ENCODE measurements at places on chromosomes 4 and X. TPM values are rescaled to one million over a fixed set of nuclear protein-coding genes. Genes with fewer than 3 reads are reported as not detected.

GRCh38 chr4:4302001-4302400 is 11.9 kb downstream of the ZBTB49 start:
- no peak for DNase-seq

DNA sequence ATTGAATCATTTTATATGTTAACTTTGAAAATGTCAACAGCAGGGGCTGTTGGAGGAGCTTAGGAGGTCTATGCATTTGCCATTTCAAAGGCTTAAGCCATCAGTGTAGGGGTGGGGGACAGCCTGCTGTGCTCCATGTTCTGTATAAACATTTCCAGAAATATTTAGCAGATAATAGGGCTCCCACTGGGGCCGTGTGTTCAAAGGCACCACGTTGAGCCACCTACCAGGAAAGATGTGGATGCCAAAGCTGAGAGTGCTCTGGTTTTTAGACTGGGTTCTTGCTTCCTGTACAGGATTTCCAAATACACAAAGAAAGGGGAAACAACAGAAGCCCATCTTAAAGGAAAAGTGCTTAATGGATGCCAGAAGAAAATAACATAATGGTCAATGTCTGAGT is 219.5 kb downstream of the CENPC start:
- no peak for DNase-seq

ADH7 gene
- not detected for total RNA-seq

CLIC2 gene
- 48.7 TPM for total RNA-seq

DNA sequence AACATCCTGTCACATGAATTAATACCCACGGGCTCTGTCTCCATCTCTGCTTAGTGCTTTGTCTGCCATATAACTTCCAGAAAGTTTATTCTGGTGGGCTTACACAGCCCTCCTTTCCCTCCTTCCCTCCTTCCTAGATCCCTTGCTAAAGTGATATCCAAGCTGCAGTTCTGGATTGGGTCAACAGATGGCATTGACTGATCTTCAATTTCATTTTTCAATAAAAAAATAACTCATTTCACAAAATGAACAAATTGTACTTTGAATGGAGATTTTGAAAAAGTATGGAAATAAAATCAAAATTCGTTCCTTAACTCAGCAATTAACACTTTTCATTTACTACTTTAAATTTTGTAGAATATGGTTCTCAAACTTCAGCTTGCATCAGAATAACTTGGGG is 94.9 kb downstream of the NXF2 start:
- no peak for DNase-seq
